Inflammatory macrophage treated with lipopolysaccharide for 4 hours (primary cell): ENCODE measurements at places on chromosomes 5 and 9.

- no peak for DNase-seq
Observed at GRCh38 chr9:37144762-37145161, 24.4 kb downstream of the ZCCHC7 start.

- no peak for DNase-seq
Observed at GRCh38 chr5:144315026-144315425, 144.4 kb downstream of the KCTD16 start.

- no peak for DNase-seq
Observed at GRCh38 chr5:73827106-73827450, 201.1 kb downstream of the ARHGEF28 start.

- no peak for DNase-seq
Observed at GRCh38 chr9:38363589-38363925, 28.9 kb upstream of the ALDH1B1 start.

DNA sequence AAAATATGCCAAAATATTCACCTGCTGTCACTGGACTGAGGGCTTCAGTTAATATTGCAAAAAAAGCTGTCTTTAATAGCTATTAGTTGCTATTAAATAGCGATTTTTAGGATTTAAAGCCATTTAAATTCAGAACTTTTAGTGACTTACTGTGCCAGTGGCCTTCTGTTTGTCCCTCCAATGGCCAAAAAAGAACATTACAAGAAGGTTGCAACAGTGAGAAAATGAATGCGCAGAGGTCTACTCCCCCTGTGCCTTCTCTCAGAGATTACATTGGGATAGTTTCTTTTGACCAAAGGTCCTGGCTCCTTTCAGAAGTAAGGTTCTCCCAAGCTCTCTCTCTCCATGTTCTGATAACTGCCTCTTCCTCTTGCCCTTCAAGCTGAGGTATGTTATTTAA, 930.3 kb upstream of the ARRDC3 start:
- DNase-seq, result no peak
